ENCODE measurements at places on chromosomes 13 and 19. TPM values are rescaled to one million over a fixed set of nuclear protein-coding genes. Genes with fewer than 3 reads are reported as not detected.

DNA sequence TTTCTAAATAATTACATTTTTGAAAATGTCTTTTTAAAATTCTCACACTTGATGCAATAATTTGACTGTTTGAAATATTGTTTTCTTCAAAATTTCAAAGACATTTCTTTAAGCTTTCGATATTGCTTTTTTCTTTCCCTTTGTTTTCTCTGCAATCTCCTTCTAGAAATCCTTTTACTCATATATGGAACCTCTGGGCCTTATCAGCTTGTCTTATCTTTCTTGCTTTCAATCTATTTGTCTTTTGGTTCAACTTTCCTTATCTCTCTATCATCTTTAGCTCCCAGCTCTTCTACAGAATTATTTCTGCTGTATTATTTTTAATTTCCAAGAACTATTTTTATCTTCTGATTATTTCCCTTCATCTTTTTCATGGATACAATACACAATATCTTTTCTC is 80.7 kb upstream of the DIAPH3 start:
- DNase-seq = no peak

The ZNF529 gene
- 14.6 TPM for total RNA-seq

DNA sequence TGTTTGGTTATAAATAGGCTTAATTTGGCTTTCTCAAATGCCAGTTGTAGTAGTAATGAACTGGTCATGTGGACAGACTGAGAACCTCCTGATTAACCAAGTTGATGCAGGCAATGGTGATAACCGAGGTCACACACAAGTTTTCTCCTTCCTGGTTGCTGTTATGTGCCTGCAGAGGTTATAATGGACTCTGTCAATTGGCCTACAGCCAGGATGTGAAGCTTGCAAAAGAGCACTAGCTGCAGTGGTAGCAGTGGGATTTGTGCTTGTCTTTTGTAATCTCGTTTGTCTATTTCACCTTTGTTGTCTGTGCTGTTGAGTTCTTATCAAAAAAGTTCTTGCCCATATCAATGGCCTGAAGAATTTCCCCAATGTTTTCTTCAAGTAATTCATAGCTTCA is 20.6 kb downstream of the OR10H3 start:
- no peak for DNase-seq

DNA sequence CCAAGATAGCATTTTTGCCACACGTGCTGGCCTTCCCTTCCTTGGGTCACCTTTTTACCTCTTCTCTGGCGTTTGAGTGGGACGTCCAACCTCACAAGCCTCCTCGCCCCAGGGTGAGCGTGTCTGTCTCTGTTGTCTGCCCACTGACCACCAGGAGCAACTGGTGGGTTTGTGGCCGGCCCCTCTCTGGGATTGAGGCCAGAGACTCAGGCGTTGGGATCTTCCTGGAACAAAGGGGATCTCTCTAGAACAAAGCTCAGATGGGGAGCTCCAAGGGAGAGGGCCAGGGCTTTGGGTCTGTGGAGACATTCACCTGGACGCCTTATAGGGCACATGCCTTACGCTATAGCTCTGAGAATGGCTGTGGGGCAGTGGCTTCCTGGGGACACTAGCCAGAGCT is 17.4 kb downstream of the COMP start:
- DNase-seq = no peak

The CYP4F11 gene
- not detected for total RNA-seq

The TBCB gene
- total RNA-seq = 141 TPM

- no peak for DNase-seq
Observed at GRCh38 chr19:30788105-30788765, 416.1 kb downstream of the ZNF536 start.

DNA sequence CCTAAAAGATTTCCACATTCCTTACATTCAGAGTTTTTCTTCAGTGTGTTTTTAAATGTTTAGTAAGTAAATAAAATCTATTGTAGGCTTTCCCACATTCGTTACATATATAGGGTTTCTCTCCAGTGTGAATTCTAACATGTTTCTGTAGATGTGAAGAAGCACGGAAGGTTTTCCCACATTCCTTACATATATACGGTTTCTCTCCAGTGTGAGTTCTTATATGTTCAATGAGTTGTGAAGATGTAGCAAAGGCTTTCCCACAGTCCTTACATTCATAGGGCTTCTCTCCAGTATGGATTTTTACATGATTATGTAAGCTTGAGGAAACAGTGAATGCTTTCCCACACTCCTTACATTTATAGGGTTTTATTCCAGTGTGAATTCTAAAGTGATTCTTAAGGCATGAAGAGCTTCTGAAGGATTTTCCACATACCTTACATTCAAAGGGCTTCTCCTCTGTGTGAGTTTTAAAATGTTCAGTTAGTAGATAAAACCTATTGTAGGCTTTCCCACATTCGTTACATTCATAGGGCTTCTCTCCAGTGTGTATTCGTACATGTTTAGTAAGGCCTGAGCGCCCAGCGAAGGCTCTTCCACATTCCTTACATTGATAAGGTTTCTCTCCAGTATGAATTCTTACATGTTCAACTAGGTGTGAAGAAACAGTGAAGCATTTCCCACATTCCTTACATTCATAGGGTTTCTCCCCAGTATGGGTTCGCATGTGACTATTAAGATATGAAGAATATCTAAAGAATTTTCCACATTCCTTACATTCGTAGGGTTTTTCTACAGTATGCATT is 18.2 kb downstream of the ZNF121 start:
- no peak for DNase-seq

DNA sequence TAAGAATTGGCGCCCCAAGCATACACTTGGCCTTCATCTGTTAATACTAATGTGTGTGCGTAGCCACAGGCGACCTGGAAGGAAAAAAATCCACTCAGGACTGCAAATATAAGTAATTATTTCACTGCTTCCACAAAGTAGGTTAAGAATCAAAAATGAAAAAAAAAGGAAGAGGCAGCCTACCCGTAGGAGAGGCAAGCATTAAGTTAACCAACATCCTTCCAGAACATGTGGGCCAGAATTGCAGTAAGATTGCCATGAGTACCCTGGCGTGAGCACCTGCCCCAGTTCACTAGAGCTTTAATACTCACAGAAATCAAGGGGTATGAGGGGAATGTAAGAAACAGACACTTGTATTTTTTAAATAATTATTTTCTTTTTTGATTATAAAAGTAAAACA is 22.2 kb downstream of the RCBTB2 start:
- DNase-seq = no peak

The DACT3 gene
- not detected for total RNA-seq

DNA sequence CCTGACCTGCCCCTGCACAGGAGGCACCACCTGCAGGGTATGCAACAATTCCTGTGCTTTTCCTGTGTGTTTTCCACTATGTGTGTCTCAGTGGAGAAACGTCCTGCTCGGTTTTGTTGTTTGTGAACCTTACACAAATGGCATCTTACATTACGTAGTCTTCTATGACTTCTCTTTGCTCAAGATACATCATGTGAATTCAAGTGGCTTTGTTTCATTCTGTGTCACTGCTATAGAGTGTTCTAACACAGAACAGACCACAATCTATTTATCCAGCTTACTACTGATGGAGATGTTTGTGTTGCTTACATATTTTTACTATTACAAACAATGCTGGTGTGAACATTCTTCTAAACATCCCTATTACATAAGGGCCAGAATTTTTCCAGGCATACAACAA is 97.7 kb downstream of the ANKRD10 start:
- DNase-seq = no peak

GRCh38 chr13:113862191-113862930 is 1.5 kb downstream of the GAS6 start:
- no peak for DNase-seq

The ZNF616 gene
- total RNA-seq = 7.8 TPM

GRCh38 chr13:78258304-78258703 is 339.7 kb upstream of the EDNRB start:
- no peak for DNase-seq

- no peak for DNase-seq
Observed at GRCh38 chr13:76969488-76970365, 21.4 kb downstream of the ACOD1 start.

The SHFL gene
- total RNA-seq = 61.9 TPM

The SCGB2B2 gene
- total RNA-seq = 0.81 TPM

GRCh38 chr13:49975826-49976225 is 21.0 kb upstream of the TRIM13 start:
- no peak for DNase-seq

DNA sequence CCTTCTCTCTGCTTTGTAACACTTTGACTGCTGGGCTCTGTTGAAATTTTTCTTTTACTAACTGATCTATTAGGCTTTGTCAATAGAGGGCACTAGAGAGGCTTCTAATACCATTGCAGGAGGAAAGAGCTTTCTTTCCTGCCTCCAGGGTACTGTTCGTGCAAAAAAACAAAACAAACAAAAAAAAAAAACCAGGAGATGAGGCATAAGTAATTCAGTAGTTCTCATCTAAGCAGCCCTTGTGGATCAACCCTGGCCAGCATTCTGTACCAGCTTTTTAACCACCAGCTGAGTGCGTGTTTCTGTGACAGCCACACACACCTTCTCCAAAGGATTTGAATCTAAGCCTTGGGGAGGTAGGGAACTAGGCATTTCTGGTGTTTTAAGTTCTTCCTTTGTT is 1707.6 kb upstream of the SLC10A2 start:
- DNase-seq = no peak

The GRAMD1A gene
- total RNA-seq = 106 TPM

DNA sequence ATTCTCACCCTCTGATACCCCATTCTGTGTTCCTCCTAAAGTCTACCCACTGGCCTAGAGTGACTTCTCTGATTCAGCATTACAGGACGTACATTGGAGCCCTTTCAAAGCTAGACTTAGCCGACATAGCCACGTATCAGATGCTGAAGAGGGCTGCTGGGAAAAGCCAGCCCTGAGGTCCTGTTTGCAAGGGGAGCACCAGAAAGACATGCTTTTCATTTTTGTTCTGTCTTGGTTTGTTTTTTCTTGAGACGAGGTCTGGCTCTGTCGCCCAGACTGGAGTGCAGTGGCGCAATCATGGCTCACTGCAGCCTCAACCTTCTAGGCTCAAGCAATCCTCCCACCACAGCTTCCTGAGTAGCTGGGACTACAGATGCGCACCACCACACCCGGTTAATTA is 6.3 kb upstream of the ZSWIM4 start:
- DNase-seq = peak; percentile 78

DNA sequence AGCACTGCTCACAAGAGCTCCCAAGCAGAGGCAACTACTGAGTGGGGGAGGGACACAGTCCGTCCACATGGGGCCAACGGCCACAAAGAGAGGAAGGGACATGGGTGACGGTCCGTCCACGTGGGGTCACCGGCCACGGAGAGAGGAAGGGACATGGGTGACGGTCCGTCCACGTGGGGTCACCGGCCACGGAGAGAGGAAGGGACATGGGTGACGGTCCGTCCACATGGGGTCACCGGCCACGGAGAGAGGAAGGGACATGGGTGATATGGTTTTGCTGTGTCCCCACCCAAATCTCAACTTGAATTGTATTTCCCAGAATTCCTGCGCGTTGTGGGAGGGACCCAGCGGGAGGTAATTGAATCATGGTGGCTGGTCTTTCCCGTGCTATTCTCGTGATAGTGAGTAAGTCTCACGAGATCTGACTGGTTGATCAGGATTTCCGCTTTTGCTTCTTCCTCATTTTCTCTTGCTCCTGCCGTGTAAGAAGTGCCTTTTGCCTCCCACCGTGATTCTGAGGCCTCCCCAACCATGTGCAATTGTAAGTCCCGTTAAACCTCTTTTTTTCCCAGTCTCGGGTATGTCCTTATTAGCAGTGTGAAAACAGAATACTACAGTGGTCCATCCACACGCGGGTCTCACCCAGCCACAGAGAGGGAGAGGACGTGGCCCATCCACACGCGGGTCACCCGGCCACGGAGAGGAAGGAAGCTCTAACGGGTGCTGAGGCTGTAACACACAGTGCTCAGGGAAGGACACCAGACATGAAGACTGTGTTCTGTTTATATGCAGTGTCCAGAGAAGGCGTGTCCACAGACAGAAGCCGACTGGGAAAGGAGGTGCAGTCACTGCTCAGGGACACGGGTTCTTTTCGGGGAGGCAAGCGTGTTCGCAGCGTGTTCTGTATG is 48.5 kb downstream of the GAS6 start:
- DNase-seq = no peak

DNA sequence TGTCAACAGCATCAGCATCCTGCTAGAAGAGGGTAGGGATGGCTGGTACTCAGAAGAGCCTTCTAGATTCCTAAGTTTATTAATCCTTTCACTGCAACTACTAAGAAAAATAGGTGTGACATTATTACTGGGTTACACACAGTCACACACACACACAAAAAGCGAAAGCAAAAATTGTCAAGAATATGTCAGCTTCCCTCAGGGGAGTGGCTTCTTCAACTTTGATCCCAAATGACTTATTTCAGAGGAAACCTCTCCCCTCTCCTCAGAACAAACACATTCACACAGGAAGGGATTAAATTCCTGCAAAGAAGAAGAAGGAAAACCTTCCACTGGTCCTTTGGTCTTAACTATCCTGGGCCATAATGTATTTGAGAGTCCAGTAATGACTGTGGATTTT is 20.1 kb upstream of the IGFL1 start:
- DNase-seq = no peak

GRCh38 chr13:39369161-39369890 is 233.7 kb downstream of the LHFPL6 start:
- no peak for DNase-seq

The SBNO2 gene
- total RNA-seq = 205 TPM

GRCh38 chr19:21638776-21639175 is 128.6 kb downstream of the ZNF100 start:
- DNase-seq = no peak

DNA sequence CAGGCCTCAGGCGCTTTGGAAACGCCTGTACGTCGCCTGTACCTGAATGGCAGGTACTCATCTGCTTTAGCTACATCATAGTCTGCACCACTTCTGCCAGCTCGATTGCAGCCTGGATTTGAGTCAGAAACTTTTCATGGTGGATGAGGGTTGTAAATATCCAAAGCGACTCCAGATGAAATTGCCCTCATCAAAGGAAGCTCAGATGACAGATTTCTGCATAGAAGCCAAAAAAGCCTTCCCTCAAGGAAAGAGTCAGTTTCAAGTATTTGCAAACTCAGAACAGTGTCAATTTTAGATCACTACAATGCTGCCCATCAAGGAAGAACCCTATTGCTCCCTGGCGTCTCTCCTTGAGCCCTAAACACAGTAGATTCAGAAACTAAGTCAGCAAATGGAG is 38.8 kb upstream of the IGFL4 start:
- DNase-seq = no peak

- DNase-seq = no peak
Observed at GRCh38 chr19:16875584-16876555, 12.9 kb upstream of the F2RL3 start.

The FGF22 gene
- not detected for total RNA-seq

The DAND5 gene
- not detected for total RNA-seq

The ANGPTL4 gene
- total RNA-seq = 1.8 TPM

Measured in natural killer cell treated with Interleukin-12 subunit alpha and Interleukin-12 subunit beta and Interleukin-15 and Interleukin-18, amount 100 ng/mL, for 72 hours (primary cell).